ENCODE measurements at places on chromosomes 13 and 19.
A peak's percentile ranks its signal among the peaks of the same experiment; 100 is the strongest.

- no peak for DNase-seq
These were observed 13.6 kb downstream of the ACP4 start for GRCh38 chr19:50803633-50804419.

GRCh38 chr13:94198681-94199080 lies 280.8 kb downstream of the DCT start:
- no peak for DNase-seq

GRCh38 chr19:1507192-1507660 lies 5.6 kb downstream of the ADAMTSL5 start:
- DNase-seq = no peak

GRCh38 chr19:19064811-19065745 lies 1.3 kb downstream of the SLC25A42 start:
- DNase-seq = no peak

GRCh38 chr19:51531349-51532315 lies at the start of gene SIGLEC6:
Gene SIGLEC6 (minus strand): TSS chr19:51531670. CDS start chr19:51531648, 22 bp downstream.
- DNase-seq = no peak

GRCh38 chr13:66222926-66223325 lies 1007.2 kb downstream of the PCDH9 start:
- no peak for DNase-seq

GRCh38 chr19:29524912-29525831 lies 622 bp upstream of the VSTM2B start:
- no peak for DNase-seq

- no peak for DNase-seq
These were observed 23.5 kb downstream of the COL5A3 start for GRCh38 chr19:9986787-9987281.

GRCh38 chr19:17266975-17267788 lies at the start of gene BABAM1:
Gene BABAM1 (plus strand): TSS chr19:17267443. CDS start chr19:17268807, 1,364 bp downstream.
- peak; percentile 98 for DNase-seq

- DNase-seq = no peak
These were observed 75.3 kb upstream of the GPC6 start for GRCh38 chr13:93151277-93151676.

DNA sequence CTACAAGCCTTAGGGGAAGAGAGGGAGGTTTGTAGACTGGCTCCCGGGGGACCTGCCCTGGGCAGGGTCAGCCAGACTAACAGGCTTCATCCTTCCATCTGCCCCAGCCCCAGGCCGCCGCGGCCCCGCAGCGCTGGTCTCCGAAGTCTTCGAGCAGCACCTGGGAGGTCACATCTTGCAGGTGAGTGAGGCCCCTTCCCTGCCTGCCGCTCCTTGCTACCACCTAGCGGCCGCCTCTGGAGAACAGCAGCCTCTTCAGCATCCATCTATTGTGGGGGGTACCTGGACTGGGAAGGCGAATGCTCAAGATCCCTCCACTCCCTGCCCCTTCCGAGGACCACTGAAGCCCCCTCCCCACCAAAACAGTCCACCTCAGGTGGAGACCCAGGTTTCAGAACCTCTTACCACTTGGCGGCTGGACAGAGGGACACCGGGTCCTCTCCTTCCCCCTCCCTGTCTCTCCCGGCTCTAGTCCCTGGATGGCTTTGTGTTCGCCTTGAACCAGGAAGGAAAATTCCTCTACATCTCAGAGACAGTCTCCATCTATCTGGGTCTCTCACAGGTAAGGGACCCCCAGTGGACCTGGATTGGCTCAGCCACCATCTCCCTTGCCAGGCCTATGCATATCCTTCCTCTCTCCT lies 12.7 kb downstream of the NPAS1 start:
- DNase-seq = no peak

GRCh38 chr19:48975947-48976847 lies 11.1 kb downstream of the FTL start:
- no peak for DNase-seq

DNA sequence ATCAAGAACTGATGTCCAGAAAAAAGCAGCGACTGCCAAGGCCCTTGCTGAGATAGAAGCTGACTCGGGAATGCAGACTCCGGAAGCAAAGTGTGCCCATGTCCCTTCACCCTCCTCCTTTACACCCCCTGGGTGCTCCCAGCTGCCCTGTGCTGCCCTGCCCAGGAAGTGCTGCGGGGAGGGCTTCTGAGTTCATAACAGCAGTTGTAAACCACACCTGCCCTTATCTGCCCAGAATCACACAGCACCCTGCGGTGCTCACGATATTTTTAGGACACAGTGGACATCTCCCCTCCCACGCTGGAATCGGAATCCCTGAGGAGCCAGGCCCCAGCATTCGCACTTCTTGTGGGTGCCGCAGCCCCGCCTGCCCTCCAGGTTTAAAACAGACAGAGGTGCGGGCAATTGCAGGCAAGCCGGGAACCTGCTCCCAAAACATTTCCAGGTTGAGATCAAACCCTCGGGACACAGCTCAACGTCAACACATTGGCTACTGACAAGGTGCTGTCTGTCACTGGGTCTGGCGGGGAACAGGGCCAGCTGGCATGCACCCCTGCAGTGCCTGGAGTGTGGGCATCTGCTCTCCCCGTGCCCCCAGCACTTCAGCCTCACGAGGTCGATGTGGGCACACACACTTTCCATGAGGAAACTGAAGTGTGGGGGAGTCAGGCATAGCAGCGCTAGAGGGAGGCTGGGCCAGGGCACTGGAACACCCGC lies 36.8 kb downstream of the RAB20 start:
- DNase-seq = no peak

DNA sequence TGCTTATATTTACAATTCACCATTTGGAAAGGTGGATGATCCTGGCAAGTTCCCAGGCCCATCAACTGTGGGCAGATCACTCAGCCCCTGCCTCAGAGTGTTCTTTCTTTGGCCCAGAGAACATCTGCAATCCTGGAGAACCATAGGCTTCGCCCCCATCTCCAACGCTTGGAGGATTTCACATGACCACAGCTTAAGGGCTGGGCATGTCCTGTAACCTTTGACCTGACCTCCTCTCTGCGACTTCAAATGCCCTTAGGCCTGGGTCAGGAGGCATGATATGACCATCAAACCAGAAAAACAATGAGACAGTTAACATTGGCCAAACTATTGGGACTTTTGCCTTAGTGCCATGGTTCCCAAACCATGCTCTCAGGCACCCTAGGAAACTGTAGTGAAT lies 7.2 kb upstream of the MBNL2 start:
- peak; percentile 25 for DNase-seq

GRCh38 chr13:92461831-92462230 lies 764.8 kb upstream of the GPC6 start:
- DNase-seq = no peak

GRCh38 chr13:51590971-51591627 lies 6.8 kb downstream of the WDFY2 start:
- no peak for DNase-seq

- DNase-seq = no peak
These were observed 7.9 kb downstream of the PIP5K1C start for GRCh38 chr19:3692141-3693024.

- no peak for DNase-seq
These were observed 87.8 kb downstream of the FNDC3A start for GRCh38 chr13:49063497-49063896.

GRCh38 chr13:52870143-52870542 lies 21.7 kb upstream of the PCDH8 start:
- DNase-seq = no peak

DNA sequence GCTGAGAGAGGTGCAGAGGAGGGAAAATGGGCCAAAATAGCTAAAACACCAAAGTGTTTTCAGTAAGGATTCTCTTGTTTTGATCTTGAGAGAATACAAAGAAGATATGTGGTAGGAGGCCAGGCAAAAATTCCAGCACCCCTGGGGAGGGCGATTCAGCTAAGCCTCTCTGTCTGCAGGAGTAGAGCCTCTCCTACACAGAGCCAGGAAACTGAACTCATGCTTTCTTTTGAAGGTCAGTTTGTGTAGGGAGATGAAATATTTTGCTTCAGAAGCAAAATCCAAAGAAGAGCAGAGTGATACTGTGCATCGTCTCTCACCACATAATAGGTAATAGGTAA lies 565.0 kb downstream of the FGF9 start:
- no peak for DNase-seq

DNA sequence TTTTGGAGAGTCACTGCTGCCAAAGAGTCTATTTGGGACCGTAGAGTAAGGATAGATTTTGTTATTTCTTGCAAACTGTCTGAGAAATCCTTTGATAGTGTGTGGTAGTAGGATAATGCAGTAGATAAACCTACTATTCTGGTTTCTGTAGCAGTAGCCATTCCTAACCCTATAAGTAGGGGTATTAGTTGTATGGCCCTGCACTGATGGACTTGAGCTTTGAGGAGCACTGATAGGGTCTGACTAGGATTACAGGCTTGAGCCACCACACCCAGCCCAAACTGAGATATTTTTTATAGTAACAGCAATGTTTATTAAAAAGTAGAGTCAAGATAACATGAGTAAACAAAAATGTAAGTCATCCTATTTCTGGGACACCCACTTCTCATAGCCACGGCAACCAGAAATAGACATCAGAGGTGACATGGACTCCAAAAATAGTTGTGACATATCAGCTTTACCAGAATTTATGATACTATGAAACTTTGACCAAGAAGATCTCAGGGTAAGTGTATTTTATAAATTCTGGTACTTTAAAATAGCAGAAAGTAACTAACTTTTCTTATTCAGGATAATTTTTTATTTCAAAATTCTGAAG lies 479.1 kb downstream of the SUCLA2 start:
- no peak for DNase-seq

DNA sequence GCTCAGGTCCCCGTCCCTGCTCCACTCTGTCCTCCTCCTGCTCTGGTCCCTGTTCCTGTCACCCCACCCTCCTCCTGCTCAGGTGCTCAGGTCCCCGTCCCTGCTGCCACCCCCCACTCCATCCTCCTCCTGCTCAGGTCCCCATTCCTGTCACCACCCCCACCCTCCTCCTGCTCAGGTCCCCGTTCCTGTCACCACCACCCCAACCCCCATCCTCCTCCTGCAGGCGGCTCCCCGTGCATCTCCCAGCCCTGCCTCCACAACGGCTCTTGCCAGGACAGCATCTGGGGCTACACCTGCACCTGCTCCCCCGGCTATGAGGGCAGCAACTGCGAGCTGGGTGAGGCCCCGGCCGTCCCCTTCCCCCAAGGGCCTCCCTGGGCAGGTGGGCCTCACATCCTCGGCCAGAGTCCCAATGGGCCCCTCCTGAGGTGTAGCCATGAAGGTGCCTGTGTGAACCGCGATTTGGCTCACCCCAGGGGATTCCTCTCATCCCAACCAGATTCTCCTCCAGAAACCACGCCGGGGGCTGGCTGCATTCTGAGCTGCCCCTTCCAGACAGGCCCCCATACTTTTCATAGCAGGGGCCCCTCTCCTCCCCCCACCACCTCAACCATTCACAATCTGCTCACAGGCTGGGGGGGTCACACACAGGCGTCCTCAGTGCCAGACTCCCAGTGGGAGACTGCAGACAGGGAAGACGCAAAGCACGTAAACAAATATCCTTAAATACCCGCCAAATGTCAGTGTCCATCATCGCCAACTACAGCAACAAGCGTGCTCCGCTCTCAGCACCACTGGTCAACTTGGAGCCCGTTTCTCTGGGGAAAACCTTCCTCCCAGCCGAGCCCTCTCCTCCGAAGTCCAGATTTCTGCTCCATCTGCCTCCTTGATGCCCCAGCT lies 4.6 kb downstream of the PROZ start:
- DNase-seq = no peak
